ENCODE measurements at places on chromosomes 11 and 22.

DNA sequence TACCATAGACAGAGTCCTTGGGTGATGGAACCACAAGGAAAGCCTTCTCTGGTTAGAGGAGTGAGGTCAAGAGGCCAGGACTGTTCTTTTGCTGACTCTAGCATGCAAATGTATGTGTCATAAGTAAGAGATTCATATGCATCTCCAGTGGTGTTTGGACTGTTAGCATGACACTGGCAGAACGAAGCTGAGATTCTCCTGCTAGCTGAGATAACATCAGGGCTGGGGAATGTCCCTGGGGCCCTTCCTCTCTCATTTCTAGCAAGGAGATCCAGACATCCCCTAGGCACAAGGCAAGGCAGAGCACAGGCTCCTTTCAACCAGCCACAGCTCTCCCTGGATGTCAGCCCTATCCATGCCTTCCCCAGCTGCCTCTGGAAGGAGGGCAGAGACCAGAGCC is 711.3 kb downstream of the OPCML start:
- no peak for DNase-seq

DNA sequence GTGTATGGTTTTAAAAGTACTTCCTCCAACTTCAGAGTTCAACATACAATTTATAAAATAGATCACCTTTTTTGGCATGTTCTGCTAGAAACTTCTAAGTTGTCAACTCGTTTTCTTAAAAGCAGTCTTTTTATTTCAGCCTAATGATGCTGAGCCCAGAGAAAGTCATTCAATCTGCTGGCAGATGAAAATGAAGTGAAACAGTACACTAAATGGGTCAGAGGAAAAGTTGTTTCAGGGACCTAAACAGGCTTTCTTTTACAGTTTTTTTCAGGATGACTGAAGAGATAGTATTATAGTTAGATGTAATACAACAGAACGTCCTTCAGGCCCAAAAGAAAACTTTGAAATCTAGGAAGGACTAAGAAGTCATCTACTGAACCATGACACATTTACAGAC is 842.7 kb upstream of the CCDC90B start:
- no peak for DNase-seq

- peak; percentile 90 for DNase-seq
Measured at GRCh38 chr22:23128269-23129108, 13.3 kb downstream of the RSPH14 start.

GRCh38 chr22:45740236-45740635 is 68.6 kb downstream of the ATXN10 start:
- DNase-seq = no peak

DNA sequence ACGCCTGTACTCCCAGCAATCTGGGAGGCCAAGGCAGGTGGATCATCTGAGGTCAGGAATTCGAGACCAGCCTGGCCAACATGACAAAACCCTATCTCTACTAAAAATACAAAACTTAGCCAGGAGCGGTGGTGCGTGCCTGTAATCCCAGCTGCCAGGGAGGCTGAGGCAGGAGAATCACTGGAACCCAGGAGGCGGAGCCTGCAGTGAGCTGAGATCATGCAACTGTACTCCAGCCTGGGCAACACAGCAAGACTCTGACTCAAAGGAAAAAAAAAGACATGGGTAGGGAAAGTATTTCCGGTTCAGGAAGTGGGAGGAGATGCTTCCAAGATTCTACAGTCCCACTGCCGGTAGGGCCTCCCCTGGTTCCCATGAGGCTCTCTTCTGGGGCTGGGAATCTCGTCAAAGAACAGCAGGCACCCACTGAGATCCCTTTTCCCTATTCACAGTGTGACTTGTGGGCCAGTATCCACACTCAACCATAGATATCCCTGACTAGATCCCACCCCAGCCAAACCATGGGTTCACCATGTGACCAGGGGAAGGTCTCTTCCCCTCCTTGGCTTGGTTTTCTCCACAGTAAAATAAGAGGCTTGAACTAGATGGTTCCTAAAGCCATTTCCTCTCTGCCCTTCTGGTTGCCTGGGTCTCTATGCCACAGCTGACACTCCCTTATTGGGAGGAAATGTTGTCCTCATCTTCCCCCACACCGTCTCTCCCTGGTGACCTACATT is 443.3 kb downstream of the BUD13 start:
- no peak for DNase-seq

DNA sequence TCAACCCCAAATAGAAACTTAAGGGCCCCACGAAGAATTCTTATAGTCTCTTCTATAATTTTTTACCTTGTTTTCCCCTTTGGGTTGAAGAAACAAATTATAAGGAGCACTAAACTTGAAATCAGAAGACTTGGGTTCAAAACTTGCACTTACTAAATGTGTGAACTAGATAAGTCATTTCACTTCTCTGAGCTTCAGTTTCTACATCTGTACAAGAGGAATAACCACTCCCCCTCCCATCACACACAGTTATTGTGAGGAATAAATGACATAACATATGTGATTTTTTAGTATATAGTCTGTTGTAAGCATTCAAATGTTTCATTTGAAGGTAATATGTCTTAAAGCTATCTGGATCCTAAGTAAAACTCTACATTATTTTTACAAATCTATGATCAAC is 78.8 kb downstream of the LIF start:
- no peak for DNase-seq

DNA sequence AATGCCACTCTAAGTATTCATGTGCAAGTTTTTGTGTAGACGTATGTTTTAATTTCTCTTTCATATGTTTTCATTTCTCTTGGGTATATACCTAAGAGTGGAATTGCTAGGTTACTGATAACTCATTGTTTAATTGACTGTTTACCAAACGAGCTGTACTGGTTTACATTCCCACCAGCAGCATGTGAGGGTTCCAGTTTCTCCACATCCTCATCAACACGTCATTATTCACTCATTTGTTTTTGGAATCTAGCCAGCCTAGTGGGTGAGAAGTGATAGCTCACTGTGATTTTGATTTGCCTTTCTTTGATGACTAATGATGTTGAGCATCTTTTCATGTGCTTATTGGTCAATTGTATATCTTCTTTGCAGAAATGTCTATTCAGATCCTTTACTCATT is 4.0 kb downstream of the ANKRD13D start:
- DNase-seq = no peak

- no peak for DNase-seq
Measured at GRCh38 chr22:38305471-38306448, 11.5 kb downstream of the CSNK1E start.

DNA sequence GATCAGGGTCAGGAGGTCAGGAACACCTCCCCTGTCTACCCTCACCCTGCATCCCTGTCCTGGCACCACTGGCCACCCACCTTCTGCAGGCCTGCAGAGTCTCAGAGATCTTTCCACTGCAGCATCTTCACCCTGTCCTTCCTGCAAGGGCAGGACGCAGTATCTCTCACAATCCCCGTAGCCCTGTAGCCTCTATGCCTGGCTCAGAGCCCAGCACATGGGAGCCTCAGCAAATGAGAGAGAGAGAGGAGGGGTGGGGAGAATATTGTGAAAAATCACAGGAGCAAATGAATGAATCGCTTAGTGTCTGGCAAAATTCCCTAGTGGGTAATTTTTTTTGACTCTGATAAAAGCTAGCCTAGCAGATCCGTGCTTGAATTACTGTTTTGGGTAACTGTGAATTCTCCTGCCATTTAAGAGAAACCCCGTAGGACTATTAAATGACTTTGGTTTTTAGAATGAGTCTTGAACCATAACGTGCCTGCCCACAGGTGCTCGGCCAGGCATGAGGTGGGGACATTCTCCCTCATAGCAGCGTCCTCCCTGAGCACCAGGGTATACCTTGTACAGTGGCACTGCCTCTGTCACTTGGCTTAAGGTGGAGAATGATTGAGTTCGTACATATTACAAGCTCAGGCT is 91.5 kb downstream of the MORC2 start:
- no peak for DNase-seq
